Liver (tissue), 10 donors: ENCODE measurements at places on chromosomes 4 and X. TPM values are rescaled to one million over a fixed set of nuclear protein-coding genes. Genes with fewer than 3 reads are reported as not detected.

DNA sequence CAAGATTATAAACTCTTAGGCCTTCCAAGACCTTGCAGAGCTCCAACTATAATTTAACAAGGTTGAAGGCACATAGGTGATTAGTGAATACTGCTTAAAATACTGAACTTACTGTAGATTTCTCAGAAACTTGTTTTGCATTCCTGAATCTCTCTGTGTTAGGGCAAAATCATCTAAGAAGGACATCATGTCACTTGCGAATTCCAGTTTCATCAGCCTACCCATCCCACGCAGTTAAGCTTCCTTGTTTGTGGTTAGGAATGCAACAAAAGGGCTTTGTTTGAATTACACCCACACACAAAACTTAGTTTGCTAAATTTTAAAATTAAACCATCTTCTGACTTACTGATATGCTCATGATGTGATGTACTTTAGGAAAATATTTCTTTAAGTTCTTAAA, 174.0 kb downstream of the SOWAHB start:
- no peaks in the 10 kb centered on the region for H3K27me3 ChIP-seq
- H3K4me1 ChIP-seq, result peaks cover 4% of the 10 kb centered on the region
- no peaks in the 10 kb centered on the region for H3K36me3 ChIP-seq
- no peak overlapping the region for H3K4me3 ChIP-seq
- no peak for DNase-seq

- no peaks in the 10 kb centered on the region for H3K27me3 ChIP-seq
- no peak overlapping the region for H3K4me3 ChIP-seq
- peaks cover 23% of the 10 kb centered on the region for H3K4me1 ChIP-seq
- peak overlapping the region; percentile 63 for H3K27ac ChIP-seq
- DNase-seq, result no peak
- no peaks in the 10 kb centered on the region for H3K36me3 ChIP-seq
Observed at GRCh38 chr4:7206911-7207567, 14.7 kb downstream of the SORCS2 start.

Gene CLIC2
- total RNA-seq, result 15.5 TPM

Gene SLC25A14
- 3.8 TPM for total RNA-seq

- DNase-seq, result no peak
- H3K4me3 ChIP-seq, result no peak overlapping the region
- no peak overlapping the region for H3K27ac ChIP-seq
- no peaks in the 10 kb centered on the region for H3K36me3 ChIP-seq
Observed at GRCh38 chrX:10254739-10255138, 98.0 kb downstream of the CLCN4 start.

Gene NCAPG
- 0.08 TPM for total RNA-seq

DNA sequence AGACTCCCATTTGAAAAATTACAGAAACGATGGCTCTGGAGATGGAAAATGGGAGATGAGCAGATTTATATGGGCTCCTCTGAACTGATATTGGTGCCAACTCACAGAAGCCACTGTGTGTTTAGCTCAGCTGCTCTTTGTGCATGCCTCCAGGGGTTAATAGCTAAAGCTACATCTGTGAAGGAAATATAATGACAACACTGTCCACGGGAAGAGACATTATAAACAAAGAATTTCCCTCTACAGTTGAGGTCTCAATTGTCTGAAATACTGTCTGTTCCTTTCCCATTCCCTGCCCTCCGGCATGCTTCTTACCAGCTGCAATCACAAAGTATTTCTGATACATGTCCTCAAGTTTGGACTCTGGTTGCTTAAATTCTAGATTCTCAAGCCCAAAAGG, 40.4 kb downstream of the PPA2 start:
- no peaks in the 10 kb centered on the region for H3K27me3 ChIP-seq
- H3K4me3 ChIP-seq, result no peak overlapping the region
- no peaks in the 10 kb centered on the region for H3K4me1 ChIP-seq
- no peak overlapping the region for H3K27ac ChIP-seq
- peaks cover 2% of the 10 kb centered on the region for H3K36me3 ChIP-seq

- H3K4me1 ChIP-seq, result no peaks in the 10 kb centered on the region
- H3K27me3 ChIP-seq, result no peaks in the 10 kb centered on the region
- no peaks in the 10 kb centered on the region for H3K36me3 ChIP-seq
- no peak for DNase-seq
- no peak overlapping the region for H3K27ac ChIP-seq
Observed at GRCh38 chr4:5503336-5503936, 204.9 kb downstream of the EVC2 start.

Gene ACOT9
- 10.2 TPM for total RNA-seq

DNA sequence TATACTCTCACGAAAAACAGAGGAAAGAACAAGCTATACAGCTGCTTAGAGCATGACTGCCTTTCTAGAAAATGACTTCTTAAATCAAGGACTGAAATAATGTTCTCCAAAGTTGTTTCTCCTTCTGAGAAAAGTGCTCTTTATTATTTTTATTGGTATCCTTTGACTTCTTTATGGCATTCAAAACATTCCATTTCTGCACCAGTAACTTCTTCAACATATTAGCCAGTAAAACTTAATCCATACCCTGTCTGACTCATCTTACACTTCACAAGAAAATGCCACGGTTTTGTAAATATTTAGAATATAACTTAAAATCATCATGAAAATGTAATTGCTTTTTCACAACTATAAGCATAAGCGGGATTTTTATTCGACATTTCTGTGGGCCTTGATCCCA, 180.4 kb downstream of the NR3C2 start:
- no peak overlapping the region for H3K4me3 ChIP-seq
- no peak overlapping the region for H3K27ac ChIP-seq
- no peaks in the 10 kb centered on the region for H3K36me3 ChIP-seq

Gene TEX13B
- not detected for total RNA-seq

- H3K36me3 ChIP-seq, result no peaks in the 10 kb centered on the region
- H3K27ac ChIP-seq, result no peak overlapping the region
- DNase-seq, result no peak
- H3K27me3 ChIP-seq, result no peaks in the 10 kb centered on the region
- H3K4me3 ChIP-seq, result no peak overlapping the region
- no peaks in the 10 kb centered on the region for H3K4me1 ChIP-seq
Observed at GRCh38 chrX:44400588-44400987, 57.1 kb upstream of the EFHC2 start.

DNA sequence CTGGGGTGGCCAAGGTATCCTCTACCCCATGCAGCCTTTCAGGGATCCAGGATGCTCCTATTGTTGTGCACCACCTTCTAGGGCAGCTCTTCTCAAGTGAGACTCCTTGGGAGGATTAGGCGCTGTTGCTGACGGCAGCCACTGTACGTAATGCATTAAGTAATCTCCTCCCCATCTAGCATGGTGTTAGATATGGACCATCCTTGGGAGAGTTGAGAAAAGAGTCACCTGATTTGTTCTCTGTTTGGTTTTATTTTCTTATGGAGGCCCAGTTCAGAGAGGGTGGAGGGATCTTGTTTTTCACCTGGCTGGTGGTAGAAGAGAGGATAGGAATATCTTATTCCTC, 46.4 kb downstream of the GYG2 start:
- no peaks in the 10 kb centered on the region for H3K36me3 ChIP-seq
- DNase-seq, result no peak
- H3K27me3 ChIP-seq, result no peaks in the 10 kb centered on the region
- H3K27ac ChIP-seq, result no peak overlapping the region

Gene SPANXC
- total RNA-seq, result not detected

GRCh38 chr4:115028682-115029410, 84.6 kb downstream of the NDST4 start:
- H3K27ac ChIP-seq, result no peak overlapping the region
- no peaks in the 10 kb centered on the region for H3K4me1 ChIP-seq
- H3K4me3 ChIP-seq, result no peak overlapping the region
- DNase-seq, result no peak

GRCh38 chrX:30521440-30522182, 56.0 kb downstream of the TASL start:
- H3K27ac ChIP-seq, result no peak overlapping the region
- no peaks in the 10 kb centered on the region for H3K36me3 ChIP-seq
- no peak overlapping the region for H3K4me3 ChIP-seq

DNA sequence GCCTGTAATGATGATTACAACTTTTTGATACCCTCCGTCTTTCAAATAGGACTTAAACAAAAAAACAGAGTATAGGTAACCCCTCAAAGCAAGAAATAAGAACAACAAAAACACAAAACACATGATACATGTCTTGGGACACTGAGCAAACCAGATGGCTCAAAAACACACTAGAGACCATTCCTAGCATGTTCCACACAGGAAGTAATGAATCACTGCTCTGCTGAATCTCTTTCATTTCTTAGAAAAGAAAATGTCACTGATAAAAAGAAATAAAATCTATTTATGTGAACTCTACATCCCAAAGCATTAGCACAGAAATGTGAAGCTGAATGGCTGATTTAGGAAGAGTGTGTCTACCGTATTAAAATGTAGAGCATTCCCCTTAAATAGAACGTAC, 134.5 kb upstream of the IL15 start:
- H3K4me1 ChIP-seq, result no peaks in the 10 kb centered on the region
- no peak overlapping the region for H3K27ac ChIP-seq
- no peak for DNase-seq

Gene SLC4A4
- total RNA-seq, result 3.0 TPM

Gene PHEX
- 0.08 TPM for total RNA-seq

- H3K4me3 ChIP-seq, result no peak overlapping the region
- H3K36me3 ChIP-seq, result no peaks in the 10 kb centered on the region
- DNase-seq, result no peak
Observed at GRCh38 chr4:146098978-146099377, 76.5 kb upstream of the LSM6 start.

GRCh38 chrX:127568691-127569090, 483.5 kb downstream of the ACTRT1 start:
- H3K4me3 ChIP-seq, result no peak overlapping the region
- no peaks in the 10 kb centered on the region for H3K36me3 ChIP-seq
- H3K27ac ChIP-seq, result no peak overlapping the region

Gene F8A1
- 0.42 TPM for total RNA-seq

Gene DTHD1
- total RNA-seq, result not detected

GRCh38 chr4:56213543-56213942, 173.7 kb downstream of the AASDH start:
- no peak overlapping the region for H3K4me3 ChIP-seq
- H3K36me3 ChIP-seq, result no peaks in the 10 kb centered on the region
- DNase-seq, result no peak
- peaks cover 11% of the 10 kb centered on the region for H3K4me1 ChIP-seq
- no peaks in the 10 kb centered on the region for H3K27me3 ChIP-seq

- no peaks in the 10 kb centered on the region for H3K27me3 ChIP-seq
- no peak overlapping the region for H3K27ac ChIP-seq
- no peaks in the 10 kb centered on the region for H3K36me3 ChIP-seq
- no peaks in the 10 kb centered on the region for H3K4me1 ChIP-seq
Observed at GRCh38 chrX:68754406-68754805, 74.4 kb upstream of the EFNB1 start.

Gene HEPH
- 2.4 TPM for total RNA-seq

DNA sequence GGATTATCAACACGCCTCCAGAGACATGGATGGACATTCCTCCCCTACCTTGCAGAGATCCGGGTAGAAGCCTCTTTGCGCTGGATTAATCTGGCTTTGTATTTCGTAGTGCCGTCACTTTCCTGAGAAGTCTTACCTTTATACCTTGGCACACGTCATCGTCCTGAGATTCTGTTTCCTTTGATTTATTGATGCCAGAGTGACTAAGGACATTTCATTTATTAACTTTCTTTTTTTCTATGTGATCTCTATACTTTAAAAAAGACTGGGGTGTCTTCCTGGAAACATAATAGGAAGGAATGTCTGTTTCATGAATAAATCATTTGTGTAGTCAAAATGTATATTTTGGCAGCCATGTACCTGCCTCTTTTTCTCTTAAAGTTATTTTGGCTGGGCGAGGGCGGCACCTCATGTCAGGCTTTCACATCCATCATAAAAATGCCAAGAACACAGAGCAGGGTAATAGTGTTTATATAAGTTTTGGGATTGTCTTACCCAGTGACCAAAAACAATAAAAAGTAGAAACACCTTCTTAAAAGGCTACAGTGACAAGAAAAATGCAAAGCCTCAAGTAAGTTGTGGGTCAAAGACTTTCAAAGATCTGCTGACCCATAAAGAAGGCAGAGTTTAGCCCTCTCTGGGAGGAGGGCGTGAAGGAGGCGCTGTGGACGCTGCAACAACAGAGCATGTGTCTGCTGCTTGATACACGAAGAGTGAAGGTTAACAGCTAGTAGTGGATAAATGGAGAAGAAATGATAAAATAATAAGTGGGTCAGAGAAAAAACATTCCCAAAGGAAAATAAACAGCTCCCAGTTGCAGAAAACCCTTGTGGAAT, 124.4 kb downstream of the SHROOM3 start:
- H3K27me3 ChIP-seq, result no peaks in the 10 kb centered on the region
- H3K4me3 ChIP-seq, result no peak overlapping the region
- peaks cover 2% of the 10 kb centered on the region for H3K36me3 ChIP-seq
- H3K27ac ChIP-seq, result no peak overlapping the region
- no peaks in the 10 kb centered on the region for H3K4me1 ChIP-seq
- DNase-seq, result no peak

Gene RS1
- not detected for total RNA-seq

DNA sequence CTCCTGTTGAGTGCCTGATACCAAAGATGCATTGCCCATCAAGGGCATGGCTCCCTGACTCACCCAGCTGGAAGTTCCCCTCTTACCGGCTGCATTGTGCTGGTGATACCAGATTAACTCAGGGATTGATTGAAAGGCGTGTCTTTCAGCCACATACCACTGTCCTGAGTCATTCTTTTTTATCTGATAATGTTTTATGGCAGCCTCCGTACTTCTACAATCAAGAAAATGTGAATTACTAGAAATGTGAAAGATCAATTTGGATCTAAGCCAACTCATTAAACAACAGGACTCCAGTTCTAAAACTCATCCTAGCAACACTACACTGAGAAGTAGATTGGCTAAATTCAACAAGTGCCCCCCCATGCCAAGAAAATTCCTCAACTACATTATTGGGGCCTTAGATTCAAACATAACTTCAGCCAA, 40.0 kb downstream of the TXK start:
- no peak for DNase-seq
- no peak overlapping the region for H3K4me3 ChIP-seq
- H3K27me3 ChIP-seq, result no peaks in the 10 kb centered on the region
- H3K36me3 ChIP-seq, result no peaks in the 10 kb centered on the region

DNA sequence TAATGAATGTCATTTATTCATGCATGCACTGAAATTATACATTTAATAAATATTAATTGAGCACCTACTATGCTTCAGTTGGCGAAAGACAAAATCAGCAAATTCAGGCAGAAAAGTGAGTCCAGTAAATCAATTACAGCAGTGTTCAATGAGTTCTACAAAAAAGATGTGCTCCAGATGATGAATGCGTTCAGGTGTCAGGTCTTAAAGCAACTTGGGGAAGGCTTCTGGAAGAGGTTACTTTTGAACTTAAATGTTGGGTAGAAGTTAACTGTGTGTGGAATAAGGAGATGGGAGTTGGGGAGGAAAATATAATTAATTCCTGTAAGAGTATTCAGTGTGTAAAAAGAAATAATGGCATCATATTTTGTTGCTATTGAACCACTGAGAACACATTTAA, 79.0 kb downstream of the SLC7A11 start:
- H3K4me1 ChIP-seq, result no peaks in the 10 kb centered on the region
- no peaks in the 10 kb centered on the region for H3K36me3 ChIP-seq
- no peak for DNase-seq
- no peak overlapping the region for H3K4me3 ChIP-seq
- H3K27me3 ChIP-seq, result no peaks in the 10 kb centered on the region

GRCh38 chr4:123390846-123391456, 5.6 kb upstream of the SPRY1 start:
- no peaks in the 10 kb centered on the region for H3K36me3 ChIP-seq
- H3K4me3 ChIP-seq, result no peak overlapping the region
- no peak for DNase-seq
- H3K27me3 ChIP-seq, result no peaks in the 10 kb centered on the region
- H3K27ac ChIP-seq, result no peak overlapping the region

Gene PDGFC
- total RNA-seq, result 11.1 TPM
